Activated B cell treated with CpG ODN at 0.5 μM for 24 hours (primary cell): ENCODE measurements at places on chromosomes 7 and 10. TPM values are rescaled to one million over a fixed set of nuclear protein-coding genes. Genes with fewer than 3 reads are reported as not detected.

GRCh38 chr7:918118-918425 lies 36.4 kb downstream of the ADAP1 start:
- DNase-seq, result no peak

GRCh38 chr10:11510736-11511135 lies 100.7 kb downstream of the USP6NL start:
- DNase-seq, result no peak

DNA sequence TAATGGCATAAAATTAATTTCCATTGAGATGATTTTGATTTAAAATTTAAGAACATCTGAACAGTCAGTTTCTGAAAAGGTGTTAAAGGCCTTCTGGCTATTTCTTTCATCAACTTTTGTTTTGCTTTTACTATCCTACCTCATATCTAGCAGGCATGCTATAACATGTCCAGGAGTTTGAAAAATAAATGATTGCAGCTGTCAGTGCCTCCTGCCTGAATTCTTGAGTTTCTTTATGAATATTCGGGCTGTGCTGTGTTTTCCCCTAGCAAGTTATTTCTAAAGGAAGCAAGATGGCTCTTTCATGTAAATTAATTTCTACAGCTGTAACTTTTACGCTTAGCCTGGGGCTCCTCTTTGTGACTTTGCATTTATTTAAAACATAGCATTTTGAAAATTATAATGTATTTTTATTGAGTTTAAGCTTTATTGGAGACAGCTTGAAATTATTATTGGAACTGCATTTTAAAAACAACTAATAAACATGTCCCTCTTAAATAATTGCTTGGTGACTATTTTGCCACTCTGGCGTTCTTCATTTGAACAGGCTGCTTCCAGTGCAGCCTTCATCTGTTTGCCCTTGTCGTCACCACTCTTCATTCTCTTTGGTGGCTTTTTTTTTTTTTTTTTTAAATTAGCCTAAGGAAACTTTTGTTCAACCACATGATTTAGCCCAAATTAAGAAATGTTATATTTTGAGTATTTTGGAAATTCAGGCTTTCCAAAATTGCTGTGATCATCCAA lies 1083.4 kb upstream of the LRRN3 start:
- DNase-seq, result no peak

The SH2D4B gene
- total RNA-seq, result 0.07 TPM in 1 of 2 replicates, not detected in the other

GRCh38 chr7:45812946-45813345 lies 59.9 kb downstream of the CCDC201 start:
- no peak for DNase-seq

The COL28A1 gene
- total RNA-seq, result 0.16 and 0.17 TPM in 2 replicates

GRCh38 chr7:41578700-41579099 lies 124.2 kb downstream of the INHBA start:
- no peak for DNase-seq

DNA sequence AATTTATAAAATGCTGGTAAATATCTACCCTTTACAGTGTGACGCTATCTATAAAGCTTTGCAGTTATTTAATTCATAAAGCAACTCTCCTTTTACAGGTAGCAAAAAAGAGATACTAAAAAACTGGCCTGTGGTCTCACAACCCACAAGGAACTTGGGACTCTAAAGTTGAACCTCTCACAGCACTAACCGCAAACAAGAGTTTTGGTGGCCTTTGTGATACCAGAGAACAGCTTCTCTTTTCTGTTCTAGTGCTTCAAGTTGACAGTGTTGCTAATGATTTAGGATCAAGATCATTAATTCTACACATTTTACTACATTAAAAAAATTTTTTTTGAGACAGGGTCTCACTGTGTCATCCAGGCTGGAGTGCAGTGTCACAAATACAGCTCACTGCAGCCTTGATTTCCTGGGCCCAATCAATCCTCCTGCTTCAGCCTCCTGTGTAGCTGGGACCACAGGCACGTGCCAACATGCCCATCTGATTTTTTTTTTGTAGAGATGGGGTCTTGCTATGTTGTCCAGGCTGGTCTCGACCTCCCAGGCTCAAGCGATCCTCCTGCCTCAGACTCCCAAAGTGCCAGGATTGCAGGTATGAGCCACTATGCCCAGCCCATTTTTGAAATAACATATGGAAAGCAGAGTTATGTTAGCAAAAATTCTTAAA lies 56.0 kb upstream of the ST8SIA6 start:
- DNase-seq, result no peak

GRCh38 chr7:20798081-20798693 lies 11.5 kb upstream of the SP8 start:
- DNase-seq, result no peak

DNA sequence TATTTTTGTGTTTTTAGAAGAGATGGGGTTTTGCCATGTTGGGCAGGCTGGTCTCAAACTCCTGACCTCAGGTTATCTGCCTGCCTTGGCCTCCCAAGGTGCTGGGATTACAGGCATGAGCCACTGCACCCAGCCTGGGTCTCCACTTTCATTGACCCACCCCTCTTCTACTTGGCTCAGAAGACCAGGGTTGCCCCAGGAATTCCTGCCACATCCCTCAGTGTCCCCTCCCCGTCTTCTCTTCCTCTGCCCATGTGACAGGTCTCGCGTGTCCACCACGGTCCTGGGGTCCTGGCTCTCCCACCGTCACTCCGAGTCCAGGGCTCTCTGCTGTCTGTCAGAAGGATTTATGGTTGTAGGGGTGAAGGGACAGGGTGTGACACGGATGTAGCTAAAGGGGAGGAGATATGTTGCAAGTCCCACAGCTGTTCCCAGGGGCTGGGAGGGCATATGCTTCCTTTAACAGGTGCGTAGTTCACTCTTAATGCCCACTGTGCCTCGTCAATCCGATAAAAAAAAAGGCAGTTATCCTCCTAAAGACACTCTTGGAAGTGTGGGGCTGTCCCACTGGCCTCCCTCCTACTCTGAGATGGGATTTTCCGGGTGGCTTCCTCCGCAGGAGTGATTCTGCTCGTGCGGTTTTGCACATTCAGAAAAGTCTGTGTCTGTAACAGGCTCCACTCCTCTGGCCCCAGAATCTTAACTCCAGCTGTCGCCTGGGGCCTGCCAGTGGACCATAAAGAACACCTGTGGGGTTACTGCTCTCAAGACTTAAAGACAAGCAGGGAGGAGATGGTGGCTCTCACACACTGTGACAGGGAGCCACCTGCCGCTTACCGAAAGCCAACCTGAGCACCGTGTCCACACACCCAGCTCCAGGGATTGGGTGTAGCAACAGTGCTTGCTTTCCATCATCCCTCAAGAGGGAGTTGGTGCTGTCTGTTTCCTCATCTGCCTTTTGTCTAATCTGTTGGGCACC lies 36.7 kb upstream of the SHH start:
- no peak for DNase-seq

DNA sequence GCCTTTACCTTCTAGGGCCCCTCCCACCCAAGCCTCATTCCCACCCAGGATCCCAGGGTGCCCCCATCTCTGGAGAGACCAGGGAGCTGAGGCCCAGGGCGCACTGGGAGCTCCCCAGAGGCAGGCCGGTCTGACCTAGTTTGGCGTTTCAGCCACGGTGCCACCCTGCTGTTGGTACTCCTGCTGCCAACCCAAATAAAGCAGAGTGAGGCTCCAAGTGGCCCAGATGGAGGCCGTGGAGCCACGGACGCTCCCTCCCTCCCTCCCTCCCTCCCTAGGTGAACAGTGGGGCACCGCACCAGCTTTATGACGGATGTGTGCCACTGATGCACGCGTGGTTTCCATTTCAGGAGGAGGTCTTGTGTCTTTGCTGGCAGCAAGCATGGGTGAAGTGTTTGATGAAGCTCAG lies 1.8 kb downstream of the INPP5A start:
- no peak for DNase-seq

DNA sequence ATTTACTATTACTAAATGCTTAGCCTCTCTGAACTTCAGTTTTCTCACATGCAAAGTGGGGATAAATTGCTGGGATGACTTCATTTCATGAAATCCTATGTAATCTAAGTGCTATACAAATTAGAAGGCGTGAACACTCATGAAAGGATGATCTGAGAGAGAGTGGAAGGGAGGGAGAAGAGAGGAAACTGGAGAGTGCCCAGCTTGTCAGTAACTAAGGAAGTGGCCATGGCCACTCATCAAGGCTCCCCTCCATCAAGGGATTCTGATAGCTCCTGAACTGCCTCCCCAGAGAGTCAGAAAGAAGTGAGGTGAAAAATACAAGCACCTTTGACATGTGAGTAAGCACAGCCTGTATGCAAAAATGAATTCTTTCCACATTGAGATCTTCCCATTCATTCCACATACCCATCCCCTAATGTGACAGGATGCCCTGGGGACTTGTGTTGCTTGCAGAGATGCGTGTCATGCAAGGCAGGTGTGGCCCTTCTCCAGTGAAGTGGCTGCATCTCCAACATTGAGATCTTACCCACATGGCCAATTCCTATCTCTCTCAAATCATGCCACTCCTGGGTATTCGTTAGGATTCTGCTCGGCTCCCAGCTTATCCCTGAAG lies 76.5 kb upstream of the ITPRID1 start:
- no peak for DNase-seq

- DNase-seq, result no peak
These were observed 189.3 kb downstream of the PRPF18 start for GRCh38 chr10:13775786-13776775.

The OR2A5 gene
- not detected in 2 replicates for total RNA-seq

The GLRX3 gene
- 80.6 and 85.0 TPM in 2 replicates for total RNA-seq

The STAG3 gene
- total RNA-seq, result 41.3 and 42.4 TPM in 2 replicates

The ZPBP gene
- not detected in 2 replicates for total RNA-seq

DNA sequence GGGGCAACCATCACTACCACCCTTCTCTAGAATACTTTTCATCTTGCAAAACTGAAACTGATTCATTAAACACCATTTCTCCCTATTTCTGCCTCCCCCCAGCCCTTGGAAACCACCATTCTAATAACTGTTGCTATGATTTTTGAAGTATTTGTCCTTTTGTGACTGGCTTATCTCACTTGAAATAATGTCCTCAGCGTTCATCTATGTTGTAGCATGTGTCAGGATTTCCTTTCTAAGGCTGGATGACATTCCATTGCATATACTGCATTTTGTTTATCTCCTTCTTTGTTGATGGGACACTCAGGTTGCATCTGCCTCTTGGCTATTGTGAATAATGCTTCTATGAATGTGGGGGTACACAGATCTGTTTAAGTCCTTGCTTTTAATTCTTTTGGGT lies 327.6 kb upstream of the ZNF32 start:
- DNase-seq, result no peak

DNA sequence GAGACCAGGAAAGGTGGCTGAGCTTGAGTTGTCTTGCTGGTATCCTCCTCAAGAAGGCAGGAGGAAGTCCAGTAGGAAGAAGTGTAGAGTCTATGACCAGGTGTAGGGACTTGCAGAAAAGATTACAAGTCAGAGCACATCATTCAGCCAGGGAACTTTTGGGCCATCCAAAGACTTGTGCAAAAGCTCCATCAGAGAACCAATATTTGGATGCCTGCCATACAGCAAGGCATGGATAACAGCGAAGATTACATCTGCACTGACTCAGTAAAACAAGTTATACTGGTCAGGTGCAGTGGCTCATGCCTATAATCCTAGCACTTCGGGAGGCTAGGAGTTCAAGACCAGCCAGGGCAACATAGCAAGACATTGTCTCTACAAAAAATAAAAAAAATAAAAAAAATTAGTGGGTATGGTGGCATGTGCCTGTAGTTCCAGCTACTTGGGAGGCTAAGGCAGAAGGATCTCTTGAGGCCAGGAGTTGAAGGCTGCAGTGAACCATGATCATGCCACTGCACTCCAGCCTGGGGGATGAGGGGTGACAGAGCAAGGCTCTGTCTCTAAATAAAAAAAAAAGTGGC lies 13.2 kb upstream of the NMT2 start:
- no peak for DNase-seq

- DNase-seq, result peak; percentile 79
These were observed 378 bp downstream of the PIK3AP1 start for GRCh38 chr10:96719850-96720421.

GRCh38 chr10:104096692-104097091 lies 11.0 kb upstream of the COL17A1 start:
- DNase-seq, result no peak

The BICC1 gene
- total RNA-seq, result not detected in 2 replicates

DNA sequence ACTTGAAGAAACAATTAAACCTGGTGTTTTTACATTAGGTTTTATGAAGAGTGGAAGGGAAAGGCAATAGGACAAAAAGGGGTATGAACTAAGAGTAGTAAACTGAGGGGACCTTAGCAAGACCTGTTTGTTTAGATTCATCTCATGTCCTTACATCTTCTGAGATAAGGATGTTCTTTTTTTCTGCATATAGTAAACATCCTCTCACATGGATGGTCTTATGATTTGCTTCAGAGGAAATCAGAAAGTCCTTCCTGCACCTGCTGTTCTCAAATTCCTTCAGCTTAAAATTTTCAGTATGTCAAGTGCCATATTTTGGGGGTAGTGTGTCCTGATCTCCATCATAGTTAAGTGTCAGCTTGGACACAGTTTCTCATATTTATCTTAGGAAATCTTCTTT lies 232.6 kb downstream of the ADK start:
- no peak for DNase-seq

DNA sequence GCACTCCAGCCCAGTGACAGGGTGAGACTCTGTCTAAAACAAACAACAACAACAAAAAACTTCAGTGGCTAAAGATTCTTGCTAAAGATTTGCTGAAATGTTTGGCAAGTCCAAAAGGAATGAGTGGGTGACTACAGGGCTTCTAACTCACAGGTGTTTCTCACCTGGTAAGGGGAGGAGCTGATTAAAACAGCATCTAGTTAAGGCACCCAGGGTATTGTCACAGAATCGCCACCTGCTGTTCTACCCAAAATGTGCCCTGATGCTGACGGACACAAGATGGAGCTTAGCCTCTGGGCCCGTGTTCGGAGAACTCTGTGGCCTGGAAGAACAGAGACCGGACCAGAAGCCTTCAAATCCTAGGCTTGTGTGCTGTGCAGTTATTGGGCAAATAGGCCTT lies 336.0 kb upstream of the GALNT17 start:
- DNase-seq, result no peak

GRCh38 chr7:28292834-28293526 lies 112.4 kb upstream of the JAZF1 start:
- no peak for DNase-seq

GRCh38 chr7:157405501-157405900 lies 68.7 kb downstream of the DNAJB6 start:
- no peak for DNase-seq

The INHBA gene
- total RNA-seq, result 0.16 TPM in 1 of 2 replicates, not detected in the other

GRCh38 chr7:91993976-91994375 lies 53.3 kb downstream of the AKAP9 start:
- no peak for DNase-seq

DNA sequence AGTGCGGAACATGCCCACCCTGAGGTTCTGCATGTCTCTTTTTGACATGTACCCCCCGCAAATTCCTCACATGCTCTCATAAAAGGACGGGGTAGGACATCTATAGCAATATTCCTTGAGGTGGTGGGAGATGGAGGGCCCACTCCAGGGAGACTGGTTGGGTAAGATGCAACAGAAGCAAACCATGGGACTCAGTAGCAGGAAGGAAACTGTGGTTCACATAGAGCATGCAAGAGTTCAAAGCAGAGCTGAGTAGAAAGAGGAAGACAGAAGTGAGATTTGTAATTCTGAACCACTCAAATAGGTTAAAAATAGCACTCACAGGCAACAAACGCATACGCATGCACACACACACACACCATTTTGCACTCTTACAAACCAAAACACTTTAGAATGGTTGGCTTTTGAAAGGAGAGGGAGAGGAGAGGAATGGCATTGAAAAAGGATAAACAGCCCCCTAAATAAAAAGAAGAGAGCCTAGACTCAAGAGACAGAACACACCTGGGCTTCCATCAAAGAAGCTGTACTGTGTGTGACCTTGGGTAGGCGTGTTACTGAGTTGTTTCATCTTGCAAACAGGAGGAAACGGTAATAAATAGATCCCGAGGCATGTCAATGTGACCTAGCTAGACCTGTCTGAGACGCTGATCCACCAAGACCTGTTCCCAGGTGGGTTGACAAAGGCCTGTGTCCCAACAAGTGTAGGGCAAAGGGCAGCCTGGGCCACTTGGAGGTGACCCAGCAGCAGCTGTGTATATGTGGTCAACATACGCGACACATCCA lies 77.6 kb upstream of the LRRC4 start:
- DNase-seq, result no peak
